NCI-H2171 treated with DMSO at 0.1 percent for 48 hours (cell line): ENCODE measurements at places on chromosomes 1 and 21.

DNA sequence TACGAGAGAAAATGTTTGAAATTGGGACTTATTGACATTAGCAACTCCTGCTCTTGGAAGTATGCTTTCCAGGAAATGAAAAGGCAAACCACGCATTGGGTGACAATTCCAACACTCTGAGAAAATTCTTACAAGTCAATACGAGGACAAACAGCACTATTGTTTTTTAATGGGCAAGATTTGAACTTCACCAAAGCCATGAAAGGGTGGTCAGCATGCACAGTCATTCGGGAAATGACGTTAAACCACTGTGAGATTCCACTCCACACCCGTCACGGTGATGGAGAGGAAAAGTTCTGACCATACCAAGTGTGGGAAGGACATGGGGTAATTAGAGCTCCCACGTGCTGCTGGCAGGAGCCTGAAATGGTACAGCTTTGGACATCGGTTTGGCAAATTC is 12.2 kb upstream of the PRXL2B start:
- DNase-seq, result no peak

DNA sequence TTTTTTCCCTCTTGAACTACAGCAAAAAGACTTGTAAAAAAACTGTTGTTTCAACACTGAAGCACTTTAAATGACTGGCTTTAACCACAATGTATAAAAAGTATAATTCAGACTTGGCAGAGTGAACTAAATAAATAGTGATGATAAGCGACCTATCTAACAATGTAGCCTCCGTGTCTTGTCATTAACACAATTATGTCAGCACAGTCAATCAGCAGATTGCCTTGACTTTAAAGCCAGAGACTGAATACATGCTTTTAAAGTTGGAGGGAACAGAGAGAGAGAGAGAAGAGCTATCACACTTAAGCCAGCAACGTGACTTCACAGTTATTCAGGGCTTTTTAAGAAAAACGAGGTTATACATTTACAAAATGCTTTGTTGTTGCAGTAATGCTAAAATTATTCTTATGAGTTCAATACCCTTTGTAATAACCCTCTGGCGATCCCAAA is 378.1 kb downstream of the LMO4 start:
- no peak for DNase-seq

- DNase-seq, result no peak
Measured at GRCh38 chr21:27423906-27424595, 457.2 kb upstream of the ADAMTS5 start.

DNA sequence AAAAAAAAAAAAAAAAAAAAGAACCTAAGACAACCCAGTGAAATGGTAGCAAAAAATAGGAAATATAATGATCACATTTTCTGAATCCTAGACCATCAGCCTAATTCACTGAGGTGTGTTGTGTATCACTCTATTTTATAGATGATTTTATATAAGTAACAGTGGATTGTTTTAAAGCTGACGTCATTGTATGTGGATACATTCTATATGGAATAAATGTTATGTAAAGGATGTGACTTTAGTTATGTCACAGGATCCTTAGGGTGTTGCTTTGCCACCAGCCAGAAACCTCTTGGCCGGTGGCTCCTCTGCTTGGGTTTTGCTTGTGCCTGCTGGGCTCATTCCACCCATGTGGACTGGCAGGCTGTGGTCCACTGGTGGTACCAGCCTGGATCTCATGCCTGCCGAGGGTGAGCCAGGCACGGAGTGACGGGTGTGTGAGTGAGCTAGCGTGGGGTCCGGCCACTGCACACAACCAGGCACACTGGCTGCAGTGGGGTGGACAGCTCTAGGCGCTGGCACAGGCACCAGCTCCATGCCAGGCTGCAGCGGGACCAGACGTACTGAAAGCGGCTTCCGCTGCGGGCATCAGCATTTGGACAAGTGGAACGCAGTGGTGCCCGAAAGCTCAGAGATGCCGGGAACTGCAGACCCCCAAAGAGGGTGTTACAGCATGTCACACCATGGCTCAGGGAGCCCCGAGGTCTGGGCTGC is 44.5 kb downstream of the ZBTB8OS start:
- DNase-seq, result no peak

GRCh38 chr1:91549041-91549735 is 48.5 kb downstream of the CDC7 start:
- DNase-seq, result no peak

GRCh38 chr1:58162952-58163550 is 383.5 kb downstream of the OMA1 start:
- DNase-seq, result peak; percentile 42

DNA sequence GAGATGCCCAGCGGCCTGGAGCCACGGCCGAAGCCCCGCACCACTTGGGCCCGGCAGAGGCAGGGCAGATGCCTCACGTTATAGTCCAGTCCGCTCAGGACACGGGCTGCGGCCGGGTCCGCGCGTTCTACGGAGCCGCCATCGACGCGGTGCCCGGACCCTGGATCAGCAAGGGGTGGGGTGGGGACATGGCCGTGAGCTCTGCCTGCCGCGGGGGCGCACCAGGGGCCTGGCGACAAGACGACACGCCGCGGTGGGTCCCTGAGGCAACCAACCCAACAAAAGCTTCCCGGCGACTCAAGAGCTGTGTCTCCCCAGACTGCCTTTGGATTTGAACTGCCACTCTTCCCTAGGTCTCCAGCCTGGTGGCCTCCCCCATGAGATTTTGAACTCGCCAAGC is 211.4 kb upstream of the GREM2 start:
- no peak for DNase-seq

- no peak for DNase-seq
Measured at GRCh38 chr1:72915581-72915980, 633.2 kb upstream of the NEGR1 start.

GRCh38 chr1:230504310-230504709 is 78.2 kb upstream of the PGBD5 start:
- no peak for DNase-seq

- DNase-seq, result no peak
Measured at GRCh38 chr1:234963904-234964702, 164.5 kb downstream of the TOMM20 start.

GRCh38 chr1:175380521-175381300 is 188.1 kb upstream of the KIAA0040 start:
- no peak for DNase-seq

DNA sequence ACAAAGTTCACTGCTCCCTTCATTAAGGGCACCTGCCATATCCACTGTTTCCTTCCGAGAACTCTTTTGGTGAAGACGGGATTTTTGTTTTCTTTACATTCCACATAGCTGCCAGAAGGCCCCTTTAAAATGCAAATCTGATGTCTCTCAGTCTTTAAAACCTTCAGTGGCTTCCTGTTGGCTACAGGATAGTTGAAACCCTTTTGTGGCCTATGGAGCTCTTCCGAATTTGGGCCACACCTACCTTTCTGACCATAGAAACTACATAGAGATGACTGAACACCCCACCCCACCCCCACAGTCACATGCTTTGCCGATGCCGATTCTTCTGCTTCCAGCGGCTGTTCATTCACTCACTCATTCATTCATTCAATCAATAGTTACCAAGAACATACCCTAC is 502.6 kb downstream of the KIF26B start:
- no peak for DNase-seq

- no peak for DNase-seq
Measured at GRCh38 chr1:239786464-239786863, 305.2 kb upstream of the FMN2 start.

DNA sequence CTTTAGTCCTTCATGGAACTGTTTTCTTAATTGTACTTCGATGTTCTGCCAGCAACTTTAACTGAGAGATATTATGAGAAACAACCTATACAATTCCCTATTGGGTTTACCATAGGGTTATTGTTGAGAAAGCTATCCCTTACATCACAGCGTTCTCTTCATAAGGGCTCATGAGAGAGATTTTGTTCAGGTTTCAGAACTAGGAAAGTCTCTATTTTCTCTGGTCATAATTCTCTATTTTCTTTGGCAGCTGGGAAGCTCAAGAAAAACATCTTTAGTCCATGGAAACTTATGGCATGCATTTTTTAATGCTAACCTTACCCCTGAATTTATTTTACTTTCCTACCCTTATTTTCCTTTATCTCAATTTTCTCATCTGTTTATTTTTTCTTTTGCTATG is 38.2 kb downstream of the NMNAT2 start:
- no peak for DNase-seq

DNA sequence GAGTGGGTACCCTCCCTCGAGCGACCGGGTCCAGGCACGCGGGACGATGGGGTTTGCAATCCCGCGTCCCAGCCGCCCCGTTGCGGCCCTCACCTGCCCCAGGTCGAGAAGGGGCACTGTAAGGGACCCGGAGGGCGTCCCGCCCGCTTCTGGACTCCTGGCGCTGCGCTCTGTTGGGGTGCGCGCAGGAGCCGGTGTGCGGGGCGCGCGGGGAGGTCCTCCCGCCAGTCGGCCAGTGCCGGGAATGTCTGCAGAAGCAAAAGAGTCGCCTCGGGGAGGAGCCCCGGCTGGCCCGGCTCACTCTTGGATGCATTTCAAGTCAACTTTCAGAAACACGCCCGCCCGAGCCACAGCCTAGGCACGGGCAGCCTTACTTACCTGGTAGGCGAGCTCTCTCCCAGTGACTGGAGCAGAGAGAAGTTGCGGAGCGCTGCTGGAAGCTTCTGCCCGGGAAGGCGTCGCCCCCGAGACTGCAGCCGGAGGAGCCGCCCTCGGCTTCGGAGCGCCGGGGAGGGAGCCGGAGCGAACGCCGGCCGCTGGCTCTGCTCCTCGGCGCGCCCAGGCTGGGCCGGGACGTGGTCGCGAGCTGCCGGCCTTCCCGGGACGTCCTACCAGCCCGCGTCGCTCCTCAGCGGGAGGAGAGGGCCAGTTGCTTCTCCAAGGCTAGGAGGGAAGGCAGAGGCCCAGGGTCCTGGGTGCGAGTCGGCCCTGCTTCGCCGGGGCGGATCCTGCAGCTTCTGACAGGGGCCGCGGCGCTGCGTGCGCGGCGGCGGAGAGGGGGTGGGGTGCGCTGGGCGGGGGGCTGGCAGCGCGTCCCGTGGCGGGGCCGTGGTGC is at the start of gene LMX1A:
TSS of gene LMX1A (minus strand) at position 739 of the 835 bp plus-strand sequence. CDS start 1,156 bp downstream, outside the sequence.
- no peak for DNase-seq

DNA sequence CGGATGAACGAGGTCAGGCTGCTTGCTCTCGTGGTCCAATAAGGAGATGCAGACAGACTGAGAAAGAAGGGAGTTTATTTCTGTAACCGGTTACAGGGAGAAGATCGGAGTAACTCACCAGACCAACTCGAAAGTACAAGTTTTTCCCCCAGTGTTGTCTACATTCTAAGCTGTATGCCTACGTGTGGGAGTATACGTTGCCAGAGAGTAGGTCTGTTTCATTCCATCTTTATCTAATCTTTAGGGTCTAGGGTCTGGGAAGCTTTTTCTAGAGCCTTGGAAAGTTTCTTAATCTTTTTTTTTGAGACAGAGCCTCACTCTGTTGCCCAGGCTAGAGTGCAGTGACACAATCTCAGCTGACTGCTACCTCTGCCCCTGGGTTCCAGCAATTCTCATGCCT is 4.7 kb upstream of the PADI1 start:
- DNase-seq, result no peak

DNA sequence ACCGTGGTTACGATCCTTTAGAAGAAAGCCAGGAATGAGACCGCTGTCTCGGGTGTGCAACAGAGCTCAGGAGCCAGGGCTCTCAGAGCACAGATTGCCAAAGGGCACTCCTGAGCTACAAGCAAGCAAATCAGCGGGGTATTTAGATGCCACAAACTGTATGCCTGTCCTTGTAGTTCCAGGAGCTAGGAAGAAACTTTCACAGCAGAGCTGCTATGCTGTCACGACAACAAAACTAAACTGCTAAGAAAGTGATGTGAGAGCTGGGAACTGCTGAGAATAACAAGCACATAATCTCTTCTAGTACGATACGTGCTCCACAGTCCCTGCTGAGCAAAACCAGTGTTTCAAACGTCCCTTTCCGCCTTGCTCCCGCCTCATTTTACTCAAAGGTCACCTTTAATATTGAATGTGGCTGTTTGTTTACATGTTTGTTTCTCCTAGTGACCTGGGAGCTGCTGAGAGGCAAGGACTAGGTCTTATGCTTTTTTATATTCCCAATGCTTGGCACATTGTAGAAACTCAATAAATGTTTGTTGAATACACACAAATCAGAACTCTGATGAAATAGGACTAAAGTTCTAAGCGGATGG is 14.7 kb downstream of the GREM2 start:
- no peak for DNase-seq

GRCh38 chr1:63854091-63854490 is 80.3 kb downstream of the ROR1 start:
- no peak for DNase-seq

GRCh38 chr1:224274970-224275626 is 54.9 kb downstream of the NVL start:
- no peak for DNase-seq

DNA sequence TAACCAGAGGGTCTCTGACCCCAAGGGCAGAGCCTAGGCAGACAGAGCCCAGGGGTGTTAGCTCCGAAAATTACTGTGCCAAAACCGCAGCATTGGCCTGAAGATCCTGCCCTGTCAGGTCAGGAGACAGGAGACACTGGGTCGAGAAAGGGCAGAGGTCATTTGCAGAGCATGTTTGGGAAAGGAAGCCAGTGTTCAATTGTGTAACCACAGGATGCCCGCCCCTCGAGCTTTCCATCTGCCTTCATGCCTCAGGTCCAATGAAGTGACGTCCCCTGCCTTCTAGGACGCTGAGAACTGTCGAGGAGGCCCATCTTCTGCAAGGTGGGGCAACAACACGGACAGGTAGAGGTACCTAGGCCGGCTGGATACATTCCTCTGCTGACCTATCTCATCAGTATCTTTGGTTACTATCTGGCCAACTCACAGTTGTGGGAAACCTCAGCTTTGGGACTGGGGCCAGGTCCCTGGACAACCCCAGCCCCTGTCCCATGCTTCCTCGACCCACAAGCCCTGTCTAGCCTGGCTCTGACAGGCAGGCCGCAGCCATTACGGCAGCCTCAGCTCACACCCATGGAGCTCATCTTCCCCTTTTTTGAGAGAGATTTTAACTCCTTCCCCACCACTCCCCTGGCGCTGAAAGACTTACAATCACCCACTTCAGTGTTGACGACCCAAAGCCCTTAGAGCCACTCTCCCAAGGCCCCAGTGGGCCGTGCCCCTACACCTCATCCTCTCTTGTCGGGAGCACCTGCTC is 1.3 kb downstream of the ARL8A start:
- no peak for DNase-seq

DNA sequence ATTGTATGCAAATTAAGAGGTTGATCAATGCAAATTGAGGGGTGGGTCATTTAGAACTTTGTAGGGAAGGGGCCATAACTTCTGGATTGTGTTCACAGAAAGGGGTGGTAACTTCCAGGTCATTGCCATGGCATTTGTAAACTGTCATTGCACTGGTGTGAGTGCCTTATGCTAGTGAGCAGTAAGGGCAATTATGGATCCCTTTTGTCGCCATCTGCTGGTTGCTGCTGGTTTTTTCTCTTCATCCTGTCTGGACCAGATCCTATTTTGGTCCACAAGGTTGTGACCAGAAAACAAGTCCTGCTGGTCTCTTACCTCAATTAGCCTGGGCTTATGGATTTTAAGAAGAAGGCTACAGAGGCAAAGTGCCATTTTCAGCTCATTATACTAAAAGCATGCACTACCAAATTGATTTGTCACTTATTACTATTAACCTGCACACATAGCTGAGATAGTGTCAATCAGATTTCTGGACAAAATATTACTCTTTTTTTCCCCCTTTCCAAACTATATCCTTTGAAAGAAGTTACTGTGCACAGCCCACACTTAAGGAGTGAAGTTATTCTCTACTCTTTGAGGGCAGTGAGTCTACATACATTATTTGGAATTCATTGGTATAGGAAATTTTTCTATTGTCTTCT is 196.2 kb downstream of the ZC3H11B start:
- DNase-seq, result peak; percentile 22
